ENCODE measurements at places on chromosomes 6 and 20. TPM values are rescaled to one million over a fixed set of nuclear protein-coding genes. Genes with fewer than 3 reads are reported as not detected.

- no peak for DNase-seq
These were observed 804.4 kb upstream of the FLRT3 start for GRCh38 chr20:15141861-15142260.

GRCh38 chr6:96761794-96762193 lies 75.5 kb downstream of the GPR63 start:
- no peak for DNase-seq

DNA sequence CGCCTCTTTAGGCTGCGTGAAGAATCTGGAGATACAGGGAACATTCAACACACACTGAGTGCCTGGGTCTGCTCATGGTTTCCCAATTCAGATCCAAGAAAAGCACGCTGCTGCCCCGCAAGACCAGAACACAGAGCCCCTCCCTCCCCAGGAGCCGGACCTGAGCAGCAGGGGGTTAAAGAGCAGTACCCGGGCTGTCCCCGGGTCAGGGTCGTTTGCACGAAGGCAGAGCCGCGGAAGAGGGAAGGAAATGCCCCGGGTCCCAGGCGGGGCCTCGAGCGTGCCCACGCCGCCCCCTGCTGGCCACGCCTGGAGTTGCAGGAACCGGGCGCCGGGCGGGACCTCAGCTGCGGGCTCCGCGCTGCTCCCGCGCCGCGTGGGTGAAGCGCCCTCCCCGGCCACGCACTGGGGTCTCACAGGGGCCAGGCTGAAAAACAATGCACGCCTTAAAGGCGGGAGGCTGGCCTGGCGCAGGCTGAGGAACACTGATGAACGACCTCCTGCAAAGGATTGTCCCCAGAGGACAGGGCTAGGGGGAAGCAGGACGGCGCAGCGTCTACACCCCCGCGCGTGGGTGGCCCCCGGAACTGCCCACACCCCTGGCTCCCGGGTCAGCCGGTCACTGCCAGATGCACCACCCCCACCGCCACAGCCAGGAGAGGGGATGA lies 48.9 kb downstream of the ANKRD60 start:
- DNase-seq: peak; percentile 62

GRCh38 chr20:59042151-59042795 lies at the start of gene PRELID3B:
Gene PRELID3B (minus strand): TSS chr20:59042786. CDS start chr20:59042730, 56 bp downstream.
- DNase-seq: peak; percentile 73

SLC16A10 gene
- total RNA-seq: 7.3 TPM

DNA sequence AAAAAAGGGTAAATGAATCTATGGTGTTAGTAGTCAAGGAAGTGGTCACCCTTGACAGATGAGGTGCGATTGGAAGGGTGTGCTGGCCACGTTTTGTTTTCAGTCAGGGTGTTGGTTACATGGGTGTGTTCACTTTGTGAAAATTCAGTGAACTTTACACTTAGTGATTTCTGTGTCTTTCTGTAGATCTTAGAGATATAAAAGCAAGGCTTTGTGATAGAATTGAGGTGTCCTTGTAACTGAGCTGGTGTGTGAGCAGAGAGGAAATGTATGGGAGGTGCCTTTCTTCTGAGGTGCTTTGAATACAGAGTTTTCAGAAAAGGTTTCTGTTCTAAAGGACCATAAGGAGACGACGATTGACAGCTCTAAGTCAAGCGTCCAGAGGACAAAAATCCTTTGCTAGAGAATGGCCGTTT lies 90.5 kb downstream of the SAMD3 start:
- DNase-seq: peak; percentile 62

GRCh38 chr20:5531318-5532081 lies 214.7 kb upstream of the PROKR2 start:
- DNase-seq: no peak

TRIM38 gene
- 9.7 TPM for total RNA-seq

- DNase-seq: no peak
These were observed 182.2 kb downstream of the COL12A1 start for GRCh38 chr6:75023634-75024033.

MAP3K7 gene
- 18.2 TPM for total RNA-seq

GRCh38 chr6:108955329-108955949 lies 107.2 kb downstream of the ARMC2 start:
- no peak for DNase-seq

GRCh38 chr6:130778946-130779657 lies 48.1 kb upstream of the SMLR1 start:
- DNase-seq: no peak

DNA sequence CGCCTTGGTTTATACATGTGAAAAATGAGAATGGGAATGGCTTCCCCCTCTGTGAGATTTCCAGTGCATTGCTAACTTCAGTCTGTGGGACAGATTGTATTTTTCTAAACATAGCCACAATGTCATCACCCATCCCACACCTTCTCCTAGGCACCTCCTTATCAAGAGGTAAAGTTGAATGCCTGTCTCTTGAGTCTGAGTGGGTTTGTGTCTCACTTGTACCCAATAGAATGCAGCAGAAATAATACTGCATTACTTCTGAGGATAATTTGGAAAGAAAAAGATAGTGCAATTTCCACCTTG lies 27.9 kb downstream of the RIN2 start:
- DNase-seq: no peak

- no peak for DNase-seq
These were observed 37.5 kb downstream of the SYCP2 start for GRCh38 chr20:59895908-59896307.

ZNF334 gene
- total RNA-seq: 1.3 TPM

CRNKL1 gene
- total RNA-seq: 25.8 TPM

SLC35D3 gene
- total RNA-seq: 0.15 TPM

GRCh38 chr20:47950913-47951283 lies 165.6 kb upstream of the SULF2 start:
- DNase-seq: no peak

- no peak for DNase-seq
These were observed 369.3 kb downstream of the ZFAND3 start for GRCh38 chr6:38188677-38189335.

GRCh38 chr6:88135578-88136114 lies 30.5 kb downstream of the CNR1 start:
- no peak for DNase-seq

GRCh38 chr6:43627008-43627825 lies 1.8 kb downstream of the GTPBP2 start:
- peak; percentile 81 for DNase-seq

GRCh38 chr20:15895126-15895525 lies 678.1 kb downstream of the KIF16B start:
- no peak for DNase-seq

DNA sequence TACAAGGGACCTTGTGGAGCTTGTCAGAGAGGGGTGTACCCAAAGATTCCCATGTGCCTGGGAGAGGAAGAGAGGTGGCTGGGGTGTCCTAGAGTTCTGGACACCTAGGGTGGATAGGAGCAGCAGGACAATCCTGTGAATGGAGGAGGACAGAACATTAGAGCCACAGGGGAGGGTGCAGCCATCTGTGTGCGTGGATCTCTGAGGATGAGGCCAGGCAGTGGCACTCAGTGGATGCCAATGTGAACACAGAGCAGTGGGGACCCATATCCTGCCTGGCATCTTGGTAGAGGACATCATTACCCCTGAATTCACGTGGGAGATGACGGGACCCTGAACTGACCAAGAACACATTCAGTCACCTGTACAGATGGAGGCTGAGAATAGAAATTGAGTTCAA lies 205.3 kb downstream of the CD83 start:
- no peak for DNase-seq

BMP7 gene
- total RNA-seq: 1.3 TPM

ZSCAN9 gene
- total RNA-seq: 8.9 TPM

AFG1L gene
- 9.5 TPM for total RNA-seq

LY6G6C gene
- not detected for total RNA-seq

DNA sequence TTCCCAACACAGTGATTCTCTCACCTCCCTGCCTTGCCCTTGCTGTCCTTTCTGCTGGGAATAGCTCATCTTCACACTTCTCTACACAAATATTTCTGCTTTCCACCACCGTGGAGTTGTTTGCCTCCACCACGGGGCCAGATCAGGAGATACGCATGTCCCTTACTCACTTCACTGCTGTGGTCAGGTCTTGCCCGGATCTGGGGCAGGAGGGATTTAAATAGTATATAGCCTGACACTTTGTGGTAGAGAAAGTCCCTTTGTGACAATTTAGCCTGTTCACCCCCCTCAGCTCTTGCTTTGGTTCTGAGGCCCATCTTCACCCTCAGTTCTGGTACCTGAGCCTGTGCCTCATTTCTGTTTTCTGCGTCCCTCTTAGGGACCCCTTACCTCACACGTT lies 92.6 kb upstream of the PREP start:
- DNase-seq: no peak

DNA sequence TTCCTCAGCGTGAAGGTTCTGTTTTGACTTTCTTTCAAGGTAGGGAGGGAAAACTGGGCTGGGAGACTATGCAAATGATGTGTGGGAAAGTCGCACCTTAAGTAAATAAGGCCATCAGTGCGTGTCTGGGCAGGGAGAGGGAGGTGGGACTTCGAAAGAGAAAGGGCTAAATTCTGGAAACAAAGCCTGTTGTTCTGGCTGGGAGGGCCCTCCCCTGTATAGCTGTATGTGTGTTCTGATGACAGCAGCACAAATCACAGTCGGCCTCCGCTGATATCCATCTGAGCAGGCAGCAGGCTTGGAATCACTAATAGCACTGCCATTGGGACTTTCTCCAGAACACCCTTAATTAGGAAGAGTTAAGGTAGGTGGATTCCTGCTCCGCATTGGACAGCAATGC lies 19.2 kb downstream of the JAG1 start:
- peak; percentile 64 for DNase-seq

TRIM15 gene
- 26.8 TPM for total RNA-seq

GRCh38 chr6:107690643-107691061 lies 133.5 kb downstream of the SCML4 start:
- no peak for DNase-seq

- no peak for DNase-seq
These were observed 489.2 kb downstream of the PKHD1 start for GRCh38 chr6:51598171-51598570.

GRCh38 chr20:38135271-38135650 lies 29.8 kb downstream of the TGM2 start:
- DNase-seq: no peak

MATN4 gene
- total RNA-seq: not detected

- DNase-seq: no peak
These were observed 49.8 kb downstream of the BMP7 start for GRCh38 chr20:57216669-57217068.

All from colonic mucosa (tissue), 4 donors.